ENCODE measurements at places on chromosomes 16 and 17.

DNA sequence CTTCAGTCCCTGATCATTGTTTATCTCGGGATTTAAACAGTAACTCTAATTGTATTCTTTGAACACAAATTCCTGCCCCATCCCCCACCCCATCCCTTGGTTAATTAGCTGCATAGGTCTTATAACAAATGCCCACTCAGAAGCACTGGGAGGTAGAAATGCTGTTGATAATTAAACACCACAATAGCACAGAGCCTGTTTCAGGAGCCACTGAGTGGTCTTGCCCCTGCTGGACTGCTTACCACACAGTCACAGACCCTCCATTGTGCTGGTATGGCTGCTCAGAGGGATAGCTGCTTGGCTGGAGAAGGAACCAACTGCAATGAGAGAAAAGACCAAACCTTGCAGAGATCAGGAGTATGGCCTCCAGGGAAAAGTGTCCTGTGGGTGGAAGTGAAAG, 214.1 kb downstream of the ANKFN1 start:
- no peak for DNase-seq

DNA sequence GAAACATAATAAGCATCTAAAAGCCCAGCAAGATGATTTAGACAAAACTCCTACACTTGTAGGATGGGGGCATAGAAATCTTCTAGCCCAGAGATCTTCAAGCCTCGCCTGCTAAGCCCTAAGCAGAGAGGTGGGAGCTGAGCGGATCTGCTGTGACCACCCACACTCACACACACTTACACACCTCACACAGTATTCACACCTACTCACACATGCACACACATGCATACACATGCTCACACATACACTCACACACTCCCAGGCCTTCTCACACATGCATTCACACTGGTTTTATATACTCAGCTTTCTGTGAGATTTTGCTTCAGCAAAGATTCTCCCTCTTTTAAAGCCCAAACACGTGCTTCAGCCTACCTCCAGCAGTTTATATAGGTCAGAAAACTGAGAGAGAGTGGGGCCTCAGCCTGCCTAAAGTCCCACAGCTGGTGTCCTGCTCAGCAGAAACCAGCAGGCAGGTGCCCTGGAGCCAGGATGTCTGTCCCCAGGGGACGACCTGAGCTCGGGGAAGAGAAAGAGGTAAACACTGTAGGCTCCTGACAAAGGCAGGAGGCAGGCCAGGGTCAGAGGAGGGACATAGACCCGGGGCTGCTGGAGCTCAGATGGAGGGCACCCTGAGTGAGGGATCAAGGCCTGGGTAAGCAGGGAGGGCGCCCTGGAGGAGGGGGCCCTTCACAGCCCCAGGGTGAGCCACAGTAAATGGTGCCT, 12.0 kb upstream of the KRT19 start:
- no peak for DNase-seq

DNA sequence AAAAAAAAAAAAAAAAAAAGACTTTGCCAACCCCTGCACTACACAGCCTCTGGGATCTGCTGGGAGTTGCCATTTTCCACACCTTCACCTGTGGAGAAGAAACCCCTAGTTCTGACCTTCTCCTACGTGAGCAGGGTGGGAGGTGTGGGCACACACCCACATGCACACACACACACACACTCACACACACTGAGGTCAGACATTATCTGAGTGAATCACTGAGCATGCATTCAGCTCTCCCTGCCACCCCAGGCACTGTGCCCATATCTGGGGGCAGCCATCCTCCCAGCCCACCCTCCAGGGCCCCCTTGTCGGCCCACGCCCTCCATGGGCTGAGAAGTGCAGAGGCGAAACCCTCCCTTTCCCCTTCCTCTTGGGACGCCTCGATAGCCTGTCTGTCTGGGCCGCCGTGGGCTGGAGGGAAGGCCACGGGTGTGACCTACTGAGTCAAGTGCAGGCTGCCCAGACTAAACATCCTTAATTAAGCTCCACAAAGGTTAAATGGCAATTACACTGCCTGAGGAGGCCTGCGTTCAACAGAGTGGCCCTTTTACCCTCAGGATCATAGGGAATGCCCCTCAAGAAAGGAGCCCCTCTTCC, 143.8 kb downstream of the C16orf95 start:
- DNase-seq = no peak

DNA sequence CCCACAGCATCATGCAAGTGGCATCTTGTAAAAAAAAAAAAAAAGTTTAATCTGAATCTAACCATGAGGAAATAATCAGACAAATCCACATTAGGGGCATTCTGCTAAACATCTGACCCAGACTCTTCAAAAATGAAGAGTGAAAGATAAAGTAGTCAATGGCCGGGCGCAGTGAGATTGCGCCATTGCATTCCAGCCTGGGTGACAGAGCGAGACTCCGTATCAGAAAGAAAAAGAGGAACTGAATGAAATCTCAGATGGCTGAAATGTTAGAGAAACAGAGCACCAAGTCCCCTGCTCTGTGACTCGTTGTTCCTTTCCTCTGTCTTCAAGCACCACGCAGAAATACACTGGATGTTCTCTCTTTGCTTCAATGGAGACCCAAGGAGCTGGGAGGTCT, 12.7 kb upstream of the RNF135 start:
- DNase-seq = no peak

- no peak for DNase-seq
Measured at GRCh38 chr16:89001117-89002027, 24.4 kb upstream of the CBFA2T3 start.

DNA sequence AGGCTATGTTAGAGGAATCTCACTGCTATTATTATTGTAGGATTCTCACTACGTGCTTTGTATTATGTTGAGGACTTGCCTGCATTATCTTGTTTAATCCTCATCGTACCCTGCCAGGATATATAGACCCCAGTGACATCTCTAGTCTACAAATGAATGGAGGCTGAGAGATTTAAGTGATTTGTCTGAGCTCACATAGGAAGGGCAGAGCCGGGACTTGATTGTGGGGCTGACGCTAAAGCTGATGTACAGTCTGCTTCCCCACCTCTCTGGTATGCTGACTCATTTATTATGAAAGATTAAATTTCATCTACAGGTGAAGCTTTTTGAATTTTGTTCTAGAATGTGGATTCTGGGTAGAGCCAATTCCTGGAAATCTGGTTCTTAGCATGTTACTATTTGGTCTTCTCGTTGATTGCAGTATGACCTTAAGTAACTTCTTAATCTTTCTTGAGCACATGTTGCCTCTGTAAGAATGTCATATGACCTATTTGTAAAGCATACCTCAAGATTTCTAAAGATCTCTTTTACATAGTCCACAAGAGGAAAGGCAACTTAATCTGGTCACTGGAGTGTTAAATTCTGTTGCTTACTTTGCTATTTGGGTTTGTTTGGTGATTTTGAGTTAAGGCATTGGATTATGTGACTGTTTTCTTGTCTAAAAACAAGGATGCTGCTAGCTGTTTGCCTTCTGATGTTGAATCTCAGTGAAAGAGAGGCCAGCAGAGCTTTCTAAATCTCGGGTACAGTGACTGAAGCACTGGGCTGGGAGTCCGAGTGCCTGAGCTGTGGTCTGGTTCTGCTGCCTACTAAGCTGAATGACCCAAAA, 12.4 kb downstream of the METTL9 start:
- no peak for DNase-seq

DNA sequence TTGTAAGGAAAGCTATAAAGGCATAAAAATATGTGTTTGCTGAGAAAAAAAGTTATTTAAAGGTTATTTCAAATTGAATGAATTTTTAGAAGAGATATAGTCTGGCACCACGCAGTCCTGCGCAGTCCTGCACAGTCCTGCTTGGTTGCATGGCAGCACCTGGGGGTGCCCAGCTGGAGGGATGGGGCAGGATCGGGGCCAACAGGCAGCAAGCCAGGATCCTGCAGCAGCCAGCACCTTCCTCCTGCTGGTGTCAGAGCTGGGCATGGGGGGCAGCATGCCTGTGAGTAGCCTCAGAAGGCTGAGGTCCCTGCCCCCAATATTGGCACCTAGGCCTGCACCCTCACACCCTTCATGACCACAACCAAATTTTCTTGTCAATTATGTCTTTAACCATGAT, 46.0 kb downstream of the GLG1 start:
- DNase-seq = no peak

- DNase-seq = no peak
Measured at GRCh38 chr17:45414990-45415881, 17.4 kb downstream of the ARHGAP27 start.

DNA sequence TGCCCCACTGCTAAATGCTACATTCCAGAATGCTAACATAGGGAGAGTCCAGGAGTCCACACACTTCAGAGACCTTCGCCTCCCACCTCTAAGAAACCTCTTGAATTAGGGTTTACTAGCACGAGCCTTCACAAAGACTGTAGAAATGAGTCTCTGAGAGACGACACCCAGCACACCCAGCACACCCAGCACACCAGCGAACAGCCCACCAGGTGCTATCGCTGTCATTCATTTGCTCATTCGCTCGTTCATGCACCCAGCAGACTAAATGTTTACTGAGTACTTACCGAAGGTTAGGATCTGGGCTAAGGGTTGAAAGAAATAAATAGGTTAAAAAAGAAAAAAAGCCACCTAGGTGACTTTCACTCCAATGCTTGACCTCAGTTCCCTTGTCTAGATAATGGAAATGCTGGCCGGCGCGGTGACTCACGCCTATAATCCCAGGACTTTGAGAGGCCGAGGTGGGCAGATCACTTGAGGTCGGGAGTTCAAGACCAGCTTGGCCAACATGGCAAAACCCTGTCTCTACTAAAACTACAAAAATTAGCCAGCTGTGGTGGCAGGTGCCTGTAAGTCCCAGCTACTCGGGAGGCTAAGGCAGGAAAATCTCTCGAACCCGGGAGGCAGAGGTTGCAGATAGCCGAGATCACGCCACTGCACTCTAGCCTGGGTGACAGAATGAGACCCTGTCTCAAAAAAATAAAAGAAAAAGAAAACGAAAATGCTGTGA, 100.8 kb downstream of the ADCY9 start:
- DNase-seq = peak; percentile 26

DNA sequence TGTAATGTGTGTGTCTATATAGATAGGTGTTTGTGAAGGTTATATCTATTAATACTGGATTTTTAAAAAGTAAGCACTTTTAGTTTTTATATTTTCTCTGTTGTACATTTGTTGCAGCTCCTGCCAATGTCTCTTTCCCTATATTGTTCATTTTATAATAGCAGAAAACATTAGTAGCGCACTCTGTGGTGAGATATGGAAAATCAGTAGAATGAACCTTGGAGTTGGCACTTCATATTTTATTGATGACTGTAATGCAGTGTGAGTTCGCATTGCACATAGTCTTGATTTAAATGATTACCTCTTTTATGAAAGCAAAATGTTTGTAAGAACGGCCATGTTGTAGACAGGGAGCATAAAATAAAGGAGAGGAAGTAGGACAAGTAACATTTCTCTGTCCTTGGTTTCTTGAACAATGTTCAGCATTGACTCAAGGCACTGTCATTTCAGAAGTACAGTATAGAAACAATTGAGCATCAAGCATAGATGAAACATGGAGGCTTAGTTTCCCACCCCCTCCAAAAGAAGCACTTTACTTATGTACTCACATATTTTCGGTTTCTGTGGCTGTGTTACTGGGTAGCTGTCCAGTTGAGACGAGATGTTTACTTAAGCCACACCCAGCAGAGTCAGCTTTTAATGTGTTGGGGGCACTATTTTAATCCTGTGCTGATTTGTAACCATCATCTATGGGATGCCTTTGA, 74.0 kb downstream of the TANC2 start:
- DNase-seq = peak; percentile 68

DNA sequence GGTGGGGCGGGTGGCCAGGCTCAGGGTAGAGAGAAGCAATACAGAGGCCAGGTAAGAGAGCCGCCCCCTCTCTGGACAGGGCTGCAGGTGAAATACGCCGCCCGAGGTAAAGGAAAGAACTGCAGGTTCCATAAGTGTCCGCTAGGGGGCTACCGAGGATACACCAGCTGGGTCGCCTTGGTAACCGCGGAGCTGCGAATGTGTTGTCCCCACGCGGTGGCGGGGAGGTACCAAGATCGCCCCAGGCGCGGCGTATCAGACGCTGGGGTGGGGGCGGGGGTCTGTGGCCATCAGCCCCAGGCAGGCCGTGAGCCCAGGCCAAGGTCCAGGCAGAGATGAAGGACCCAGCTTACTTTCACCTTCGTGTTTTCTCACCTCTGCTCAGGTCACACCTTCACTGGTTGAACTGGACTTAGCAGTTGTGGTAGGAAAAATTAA, 18.4 kb upstream of the ZFP90 start:
- peak; percentile 85 for DNase-seq

GRCh38 chr17:48084932-48085331, 16.3 kb downstream of the CBX1 start:
- no peak for DNase-seq

DNA sequence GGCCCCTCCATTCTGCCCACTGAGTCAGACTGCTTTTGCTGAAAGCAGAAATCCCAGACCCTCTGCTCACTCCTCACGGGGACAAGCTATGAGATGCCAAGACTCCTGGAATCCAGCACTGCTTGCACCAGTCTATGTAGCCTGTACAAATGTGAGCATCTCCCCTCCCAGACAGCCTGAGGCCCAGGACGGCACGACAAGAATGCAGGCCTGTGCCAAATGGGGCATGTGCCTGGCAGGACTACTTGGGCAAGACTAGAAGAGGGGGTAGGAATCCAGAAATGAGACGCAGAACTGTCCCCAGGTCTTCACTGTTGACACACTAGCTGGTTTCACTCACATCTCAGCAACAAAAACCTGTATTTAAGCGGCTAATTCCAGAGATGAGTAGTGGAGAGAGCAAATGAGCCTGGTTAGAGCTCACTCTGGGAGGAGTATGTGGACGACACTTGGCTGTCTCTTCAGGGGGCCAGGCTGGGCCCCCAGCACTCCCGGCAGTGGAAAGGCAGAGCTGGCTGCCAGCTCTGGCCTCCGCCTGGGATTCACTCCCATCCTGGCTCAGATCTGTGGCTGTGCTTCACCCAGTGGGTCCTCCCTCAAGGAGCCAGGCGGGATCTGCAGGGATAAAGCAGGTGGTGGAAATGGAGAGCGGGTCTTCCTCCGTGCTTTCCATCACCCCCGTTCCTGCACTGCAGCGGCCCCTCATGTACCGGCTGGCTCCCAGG, 2.9 kb upstream of the MYO1C start:
- no peak for DNase-seq

GRCh38 chr17:2357237-2357636, 19.9 kb downstream of the SGSM2 start:
- no peak for DNase-seq

DNA sequence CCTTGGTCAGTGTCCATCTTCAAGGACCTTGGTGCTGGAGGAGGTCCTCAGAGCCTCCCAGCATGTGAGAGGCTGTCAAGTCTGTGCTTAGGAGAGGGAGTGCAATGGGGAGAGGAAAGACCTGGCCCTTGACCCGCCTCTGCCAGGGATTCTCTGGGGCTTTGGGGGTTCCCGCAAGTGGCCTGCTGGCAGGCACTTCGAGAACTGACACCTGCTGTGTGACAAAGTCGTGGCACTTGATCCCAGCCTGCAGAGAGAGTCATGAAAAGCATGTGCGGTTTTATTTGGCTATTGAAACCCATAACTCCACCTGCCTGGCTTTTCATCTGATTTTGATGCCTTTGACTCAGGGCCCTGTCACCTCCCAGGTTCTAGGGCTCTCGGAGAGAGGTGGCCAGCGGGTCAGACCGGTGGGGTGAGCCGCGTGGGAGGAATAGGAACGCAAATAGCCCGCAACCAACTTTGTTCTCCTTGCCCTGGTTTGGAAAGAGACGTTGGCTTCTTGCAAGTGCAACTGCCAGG, 42.8 kb upstream of the GSE1 start:
- no peak for DNase-seq

- DNase-seq = no peak
Measured at GRCh38 chr17:50848711-50849110, 13.3 kb downstream of the WFIKKN2 start.

GRCh38 chr16:59341368-59341767, 607.3 kb upstream of the GOT2 start:
- no peak for DNase-seq
